K562 (cell line): ENCODE measurements at places on chromosomes 12 and 14. TPM values are rescaled to one million over a fixed set of nuclear protein-coding genes. Genes with fewer than 3 reads are reported as not detected.

Gene SLC7A7
- 0.68 and 1.0 TPM in 2 replicates for polyA plus RNA-seq

Gene NOS1
- not detected in 2 replicates for polyA plus RNA-seq

Gene DPF3
- 1.4 and 1.8 TPM in 2 replicates for polyA plus RNA-seq

Gene GALNT6
- polyA plus RNA-seq = 2.8 and 7.0 TPM in 2 replicates

Gene SIX1
- 0.08 and 0.27 TPM in 2 replicates for polyA plus RNA-seq

Gene SDR9C7
- 0.13 TPM in 1 of 2 replicates, not detected in the other for polyA plus RNA-seq

Gene SPX
- 0.16 TPM in 1 of 2 replicates, not detected in the other for polyA plus RNA-seq

Gene EEA1
- 4.0 and 5.5 TPM in 2 replicates for polyA plus RNA-seq

Gene KLRK1
- polyA plus RNA-seq = not detected in 2 replicates

Gene PTPRR
- 10.0 and 10.3 TPM in 2 replicates for polyA plus RNA-seq

Gene CRIP1
- polyA plus RNA-seq = 0.11 TPM in 1 of 2 replicates, not detected in the other

Gene RNASE1
- 11.2 and 22.3 TPM in 2 replicates for polyA plus RNA-seq

Gene LRP1-AS
- polyA plus RNA-seq = not detected in 2 replicates

Gene SLC4A8
- 0.12 and 0.24 TPM in 2 replicates for polyA plus RNA-seq

Gene MYF6
- polyA plus RNA-seq = not detected in 2 replicates

Gene SPIC
- not detected in 2 replicates for polyA plus RNA-seq

Gene TMTC1
- not detected in 2 replicates for polyA plus RNA-seq

Gene SMIM41
- not detected in 2 replicates for polyA plus RNA-seq

Gene NTN4
- not detected in 2 replicates for polyA plus RNA-seq

Gene CLEC1B
- polyA plus RNA-seq = not detected in 2 replicates

Gene GPR68
- polyA plus RNA-seq = 5.0 and 5.8 TPM in 2 replicates

Gene TAS2R50
- polyA plus RNA-seq = 0.36 TPM in 1 of 2 replicates, not detected in the other

Gene PLCZ1
- polyA plus RNA-seq = not detected in 2 replicates

Gene MRPS35
- polyA plus RNA-seq = 88.8 and 94.7 TPM in 2 replicates

Gene PLEKHD1
- polyA plus RNA-seq = not detected in 2 replicates

Gene ANO4
- not detected in 2 replicates for polyA plus RNA-seq

Gene SAMD15
- 0.29 TPM in 1 of 2 replicates, not detected in the other for polyA plus RNA-seq

Gene CD163L1
- 0.54 and 2.5 TPM in 2 replicates for polyA plus RNA-seq

Gene KRT79
- polyA plus RNA-seq = 0.22 and 0.23 TPM in 2 replicates

Gene TSPAN8
- polyA plus RNA-seq = not detected in 2 replicates

Gene DPPA3
- polyA plus RNA-seq = not detected in 2 replicates

Gene RDH5
- polyA plus RNA-seq = 0.62 and 1.2 TPM in 2 replicates

Gene PPFIA2
- polyA plus RNA-seq = not detected in 2 replicates

Gene HOXC12
- polyA plus RNA-seq = 0.05 and 0.19 TPM in 2 replicates

Gene DIO2
- polyA plus RNA-seq = not detected in 2 replicates

Gene NR1H4
- not detected in 2 replicates for polyA plus RNA-seq

Gene APEX1
- polyA plus RNA-seq = 218 and 222 TPM in 2 replicates

Gene NGB
- not detected in 2 replicates for polyA plus RNA-seq

Gene C12orf54
- not detected in 2 replicates for polyA plus RNA-seq

Gene NUP107
- polyA plus RNA-seq = 175 and 201 TPM in 2 replicates

Gene STXBP6
- polyA plus RNA-seq = 0.53 and 1.2 TPM in 2 replicates
